Tibial nerve (tissue), 4 donors: ENCODE measurements at places on chromosomes 12 and 14. TPM values are rescaled to one million over a fixed set of nuclear protein-coding genes. Genes with fewer than 3 reads are reported as not detected.

Gene PPP1R1A
- 32.4 TPM for total RNA-seq

Gene LTBP2
- total RNA-seq: 276 TPM

Gene B3GNT4
- total RNA-seq: not detected

Gene PMCH
- total RNA-seq: not detected

Gene GLS2
- 2.1 TPM for total RNA-seq

Gene CRIP2
- 161 TPM for total RNA-seq

Gene TAS2R13
- 11.6 TPM for total RNA-seq

Gene AQP2
- not detected for total RNA-seq

Gene MDM2
- total RNA-seq: 84.9 TPM

GRCh38 chr12:6452245-6452943 is 552 bp downstream of the TAPBPL start:
- H3K4me3 ChIP-seq: peak overlapping the region; percentile 71
- H3K4me1 ChIP-seq: peaks cover 20% of the 10 kb centered on the region
- H3K36me3 ChIP-seq: no peaks in the 10 kb centered on the region

GRCh38 chr12:6032726-6033125 is 87.7 kb upstream of the ANO2 start:
- DNase-seq: no peak
- H3K27me3 ChIP-seq: no peaks in the 10 kb centered on the region
- H3K4me1 ChIP-seq: no peaks in the 10 kb centered on the region
- H3K4me3 ChIP-seq: no peak overlapping the region
- H3K27ac ChIP-seq: no peak overlapping the region
- H3K36me3 ChIP-seq: no peaks in the 10 kb centered on the region

- H3K4me3 ChIP-seq: no peak overlapping the region
- H3K36me3 ChIP-seq: no peaks in the 10 kb centered on the region
- H3K4me1 ChIP-seq: no peaks in the 10 kb centered on the region
These were observed 86.5 kb upstream of the CEP83 start for GRCh38 chr12:94545935-94546771.

DNA sequence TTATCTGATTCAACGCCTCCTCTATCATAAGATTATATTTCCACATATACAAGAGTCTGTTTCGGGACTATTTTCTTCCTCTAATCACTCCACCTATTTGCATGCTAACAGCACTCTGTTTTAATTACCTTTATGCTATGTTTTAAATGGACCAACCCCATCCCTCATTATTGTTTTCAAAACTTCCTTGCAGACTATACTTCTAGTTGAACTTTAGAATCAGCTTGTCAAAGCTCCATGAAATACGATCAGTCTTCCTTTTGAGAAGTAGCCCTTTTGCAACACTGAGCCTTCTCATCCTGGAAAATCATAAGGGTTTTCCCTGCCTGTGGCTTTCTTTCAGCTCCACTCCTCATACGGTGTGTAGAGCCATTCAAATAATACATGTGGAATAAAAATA is 36.9 kb downstream of the ATG14 start:
- DNase-seq: no peak
- H3K27me3 ChIP-seq: no peaks in the 10 kb centered on the region
- no peak overlapping the region for H3K27ac ChIP-seq
- peaks cover 6% of the 10 kb centered on the region for H3K36me3 ChIP-seq

- no peaks in the 10 kb centered on the region for H3K27me3 ChIP-seq
- H3K36me3 ChIP-seq: no peaks in the 10 kb centered on the region
- H3K4me3 ChIP-seq: no peak overlapping the region
- H3K4me1 ChIP-seq: no peaks in the 10 kb centered on the region
- no peak overlapping the region for H3K27ac ChIP-seq
These were observed 45.4 kb upstream of the GZMB start for GRCh38 chr14:24679248-24679961.

DNA sequence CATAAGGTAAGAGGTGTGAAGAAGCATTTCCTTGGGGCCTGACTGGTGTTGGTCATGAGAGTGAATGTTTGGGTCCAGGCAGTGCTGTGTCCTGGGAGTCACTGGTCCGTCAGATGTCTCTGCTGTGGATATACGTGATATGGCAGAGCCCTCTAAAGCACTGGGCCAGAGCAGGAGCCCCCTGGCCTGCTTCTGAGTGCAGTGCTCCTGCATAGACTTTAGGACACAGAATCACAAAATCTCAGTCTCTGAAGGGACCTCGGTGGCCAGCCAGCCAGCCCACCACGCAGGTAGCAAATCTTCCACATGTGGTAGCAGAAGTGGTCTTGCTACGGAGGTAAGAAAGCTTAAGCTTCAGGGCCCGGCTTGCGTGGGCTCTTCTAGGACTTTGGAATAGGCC is 18.5 kb upstream of the AQP2 start:
- H3K4me3 ChIP-seq: no peak overlapping the region
- DNase-seq: no peak
- H3K27ac ChIP-seq: no peak overlapping the region
- no peaks in the 10 kb centered on the region for H3K27me3 ChIP-seq
- H3K4me1 ChIP-seq: no peaks in the 10 kb centered on the region

GRCh38 chr12:106736051-106736957 is 38.2 kb upstream of the RIC8B start:
- no peaks in the 10 kb centered on the region for H3K27me3 ChIP-seq
- DNase-seq: no peak
- no peaks in the 10 kb centered on the region for H3K4me1 ChIP-seq
- H3K27ac ChIP-seq: no peak overlapping the region

DNA sequence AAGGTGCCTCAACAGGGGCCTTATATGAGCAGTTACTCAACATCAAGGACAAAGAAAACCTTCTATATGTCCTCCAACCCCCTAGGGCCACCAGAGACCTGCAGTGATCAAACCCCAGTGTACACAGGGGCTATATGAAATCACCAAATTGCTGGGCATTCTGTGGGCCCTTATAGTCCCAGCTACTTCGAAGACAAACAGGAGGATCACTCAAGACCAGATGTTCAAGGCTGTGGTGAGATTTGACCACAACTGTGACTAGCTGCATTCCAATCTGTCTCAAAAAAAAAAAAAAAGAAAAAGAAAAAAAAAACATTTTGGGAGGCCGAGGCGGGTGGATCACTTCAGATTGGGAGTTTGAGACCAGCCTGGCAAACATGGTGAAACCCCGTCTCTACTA is 51.0 kb upstream of the PRB2 start:
- DNase-seq: no peak
- H3K27me3 ChIP-seq: no peaks in the 10 kb centered on the region

DNA sequence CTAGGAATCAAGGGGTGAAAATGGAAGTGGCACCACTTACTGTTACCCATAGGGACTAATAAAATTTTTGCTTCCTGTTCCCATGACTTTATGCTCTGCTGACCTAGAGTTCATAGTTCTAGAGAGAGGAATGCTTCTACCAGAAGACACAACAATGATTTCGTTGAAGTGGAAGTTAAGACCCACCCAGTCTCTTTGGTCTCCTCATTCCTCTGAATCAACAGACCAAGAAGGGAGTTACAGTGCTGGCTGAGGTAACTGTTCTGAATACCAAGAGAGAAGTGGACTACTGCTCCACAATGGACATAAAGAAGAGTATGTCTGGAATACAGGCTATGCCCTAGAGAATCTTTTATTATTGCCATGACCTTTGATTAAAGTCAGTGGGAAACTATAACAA is 23.5 kb upstream of the DYRK2 start:
- no peaks in the 10 kb centered on the region for H3K27me3 ChIP-seq
- no peaks in the 10 kb centered on the region for H3K36me3 ChIP-seq
- no peak overlapping the region for H3K27ac ChIP-seq
- peaks cover 1% of the 10 kb centered on the region for H3K4me1 ChIP-seq
- H3K4me3 ChIP-seq: no peak overlapping the region

DNA sequence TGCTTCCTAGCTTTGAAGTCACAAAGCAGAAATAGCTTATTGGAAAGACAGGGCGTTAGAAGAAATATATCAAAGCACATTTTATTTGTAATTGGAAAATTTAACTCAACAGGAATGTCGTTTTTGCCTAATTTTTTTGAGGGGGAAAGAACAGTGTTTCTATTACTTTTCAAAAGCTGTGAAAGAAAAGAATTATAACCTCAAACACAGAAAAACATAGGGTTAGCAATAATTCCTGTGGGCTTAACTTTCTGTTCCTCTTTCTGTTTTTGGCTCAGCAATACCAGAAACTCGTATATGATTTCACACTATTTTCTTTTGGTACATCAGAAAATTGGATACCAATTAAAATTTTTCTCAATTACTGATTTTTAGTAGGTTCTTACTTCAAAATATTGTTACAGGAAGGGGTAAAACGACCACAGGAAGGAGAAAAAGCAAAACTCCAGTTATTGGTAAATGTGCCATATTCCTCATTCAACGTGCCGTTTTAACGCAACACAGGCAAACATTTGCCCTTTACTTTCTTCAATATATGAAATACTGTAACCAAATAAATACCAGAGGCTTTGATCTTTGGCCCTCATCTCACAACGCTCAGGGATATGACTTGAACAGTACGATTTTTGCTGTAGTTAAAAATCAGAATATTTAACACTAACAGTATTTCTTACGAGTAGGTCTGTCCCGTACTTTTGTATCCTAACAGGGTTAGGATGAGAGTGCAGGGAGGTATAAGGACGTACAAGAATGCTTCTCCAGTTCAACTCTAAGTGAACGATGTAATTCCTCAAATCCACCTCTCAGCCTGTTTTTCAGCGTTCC is 1.3 kb upstream of the RNU6-7 start:
- DNase-seq: no peak
- H3K27ac ChIP-seq: peak overlapping the region; percentile 93
- H3K4me3 ChIP-seq: peak overlapping the region; percentile 82
- no peaks in the 10 kb centered on the region for H3K36me3 ChIP-seq
- H3K27me3 ChIP-seq: no peaks in the 10 kb centered on the region
- H3K4me1 ChIP-seq: no peaks in the 10 kb centered on the region

GRCh38 chr14:65906344-65906743 is 493.8 kb downstream of the FUT8 start:
- no peaks in the 10 kb centered on the region for H3K36me3 ChIP-seq
- no peaks in the 10 kb centered on the region for H3K27me3 ChIP-seq
- no peak for DNase-seq
- no peak overlapping the region for H3K27ac ChIP-seq

DNA sequence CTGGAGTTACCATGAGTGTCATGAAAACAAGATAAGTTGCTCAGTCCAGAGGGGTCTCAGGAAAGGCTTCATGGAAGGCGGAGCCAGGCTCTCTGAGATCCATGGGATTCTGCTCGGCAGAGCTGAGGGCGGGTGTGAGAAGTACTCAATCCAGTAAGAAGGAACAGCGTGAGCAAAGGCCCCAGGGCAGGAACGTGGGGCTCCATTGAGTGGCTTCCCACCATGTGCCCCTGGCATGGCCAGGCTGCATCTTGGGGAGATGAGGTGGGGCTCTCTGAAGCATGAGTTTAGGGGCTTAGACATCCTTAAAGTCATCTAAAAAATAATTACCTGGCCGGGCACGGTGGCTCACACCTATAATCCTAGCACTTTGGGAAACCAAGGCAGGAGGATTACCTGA is 58.0 kb downstream of the ARL6IP4 start:
- no peaks in the 10 kb centered on the region for H3K27me3 ChIP-seq
- no peak overlapping the region for H3K27ac ChIP-seq
- no peak for DNase-seq
- H3K4me3 ChIP-seq: no peak overlapping the region

GRCh38 chr12:98418357-98419075 is 96.9 kb upstream of the TMPO start:
- peaks cover 18% of the 10 kb centered on the region for H3K4me1 ChIP-seq
- no peaks in the 10 kb centered on the region for H3K36me3 ChIP-seq
- no peaks in the 10 kb centered on the region for H3K27me3 ChIP-seq

DNA sequence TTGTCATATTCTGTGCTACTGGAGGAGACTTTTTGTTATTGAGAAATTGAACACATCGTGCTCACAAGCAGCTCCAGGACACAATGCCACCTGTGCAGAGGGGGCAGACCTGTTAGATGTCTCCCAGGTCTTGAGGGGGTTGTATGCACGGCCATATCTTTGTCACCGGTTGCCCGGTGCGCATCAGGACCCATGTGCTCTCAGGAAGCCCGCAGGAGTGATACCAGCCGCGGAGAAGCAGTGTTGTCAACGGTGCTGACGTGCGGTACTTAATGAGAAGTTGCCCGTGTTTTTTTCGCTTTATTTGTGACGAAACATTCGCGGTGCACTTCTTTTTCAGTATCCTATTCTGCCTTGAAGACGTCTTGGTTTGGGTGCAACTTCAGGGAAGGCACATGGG is 128.2 kb upstream of the RTL1 start:
- no peaks in the 10 kb centered on the region for H3K36me3 ChIP-seq
- no peaks in the 10 kb centered on the region for H3K4me1 ChIP-seq
- H3K27me3 ChIP-seq: no peaks in the 10 kb centered on the region
- H3K4me3 ChIP-seq: no peak overlapping the region
- no peak for DNase-seq
- no peak overlapping the region for H3K27ac ChIP-seq

DNA sequence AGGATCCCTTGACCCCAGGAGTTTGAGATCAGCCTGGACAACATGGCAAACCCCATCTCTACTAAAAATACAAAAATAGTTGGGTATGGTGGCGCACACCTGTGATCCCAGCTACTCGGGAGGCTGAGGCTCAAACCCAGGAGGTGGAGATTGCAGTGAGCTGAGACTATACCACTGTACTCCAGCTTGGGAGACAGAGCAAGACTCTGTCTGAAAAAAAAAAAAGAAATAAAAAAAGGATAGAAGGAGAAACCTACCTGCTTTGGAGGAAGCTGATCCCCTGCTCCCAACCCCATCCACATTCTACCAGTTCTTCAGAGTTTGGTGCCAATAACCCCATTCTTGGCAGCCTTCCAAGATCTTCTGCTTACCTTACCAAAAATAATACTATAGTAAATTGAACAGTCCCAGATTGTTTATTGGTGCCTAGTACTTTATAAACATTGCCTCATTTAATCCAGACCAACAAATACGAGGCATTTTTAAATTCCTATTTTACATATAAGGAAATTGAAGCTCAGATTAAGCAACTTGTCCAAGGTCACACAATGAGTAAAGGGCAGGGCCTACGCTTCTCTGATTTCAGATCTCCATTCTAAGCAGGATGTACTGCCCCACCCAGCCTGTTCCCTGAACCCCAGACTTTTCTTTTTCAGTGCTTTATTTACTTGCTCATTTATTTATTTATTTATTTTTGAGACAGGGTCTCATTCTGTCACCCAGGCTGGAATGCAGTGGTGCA is 33.2 kb upstream of the FAM222A start:
- H3K4me1 ChIP-seq: no peaks in the 10 kb centered on the region
- no peaks in the 10 kb centered on the region for H3K36me3 ChIP-seq
- no peaks in the 10 kb centered on the region for H3K27me3 ChIP-seq
- H3K27ac ChIP-seq: no peak overlapping the region

- H3K27me3 ChIP-seq: no peaks in the 10 kb centered on the region
- H3K36me3 ChIP-seq: no peaks in the 10 kb centered on the region
- DNase-seq: no peak
- no peaks in the 10 kb centered on the region for H3K4me1 ChIP-seq
These were observed 12.2 kb upstream of the PLEKHG7 start for GRCh38 chr12:92690601-92691000.

GRCh38 chr14:33851931-33852330 is 98.9 kb downstream of the EGLN3 start:
- no peak for DNase-seq
- H3K36me3 ChIP-seq: no peaks in the 10 kb centered on the region
- H3K4me3 ChIP-seq: no peak overlapping the region
- no peak overlapping the region for H3K27ac ChIP-seq
- no peaks in the 10 kb centered on the region for H3K4me1 ChIP-seq
- no peaks in the 10 kb centered on the region for H3K27me3 ChIP-seq
